ENCODE measurements at places on chromosomes 2 and 18. TPM values are rescaled to one million over a fixed set of nuclear protein-coding genes. Genes with fewer than 3 reads are reported as not detected.

Gene ONECUT2
- total RNA-seq: 1.9 TPM

Gene PARD6G
- 18.8 TPM for total RNA-seq

Gene IKZF2
- 5.8 TPM for total RNA-seq

Gene DSC3
- total RNA-seq: 3.7 TPM

Gene HNMT
- total RNA-seq: 3.6 TPM

Gene ZC3H6
- total RNA-seq: 6.9 TPM

Gene ZSWIM2
- total RNA-seq: not detected

Gene NTSR2
- total RNA-seq: not detected

Gene PSMA8
- not detected for total RNA-seq

DNA sequence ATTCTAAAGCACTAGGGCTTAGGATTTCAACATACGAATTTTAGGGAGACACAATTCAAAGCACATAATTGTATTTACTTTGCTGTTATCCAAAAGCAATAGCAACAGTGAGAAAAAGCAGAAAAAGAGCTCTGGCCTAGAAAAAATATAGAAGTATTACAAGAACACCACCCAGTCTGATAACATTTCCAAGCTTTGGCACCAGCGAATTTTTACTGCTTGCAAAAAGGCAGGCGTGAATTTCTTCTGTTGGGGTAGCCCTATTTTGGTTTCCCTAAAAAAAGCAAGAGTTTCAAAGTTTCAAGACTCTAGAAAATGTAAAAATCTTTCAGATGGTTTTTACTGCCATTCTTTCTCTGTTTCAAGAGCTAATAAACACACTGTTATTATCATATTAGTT is 292.7 kb downstream of the DPP10 start:
- no peak for DNase-seq

DNA sequence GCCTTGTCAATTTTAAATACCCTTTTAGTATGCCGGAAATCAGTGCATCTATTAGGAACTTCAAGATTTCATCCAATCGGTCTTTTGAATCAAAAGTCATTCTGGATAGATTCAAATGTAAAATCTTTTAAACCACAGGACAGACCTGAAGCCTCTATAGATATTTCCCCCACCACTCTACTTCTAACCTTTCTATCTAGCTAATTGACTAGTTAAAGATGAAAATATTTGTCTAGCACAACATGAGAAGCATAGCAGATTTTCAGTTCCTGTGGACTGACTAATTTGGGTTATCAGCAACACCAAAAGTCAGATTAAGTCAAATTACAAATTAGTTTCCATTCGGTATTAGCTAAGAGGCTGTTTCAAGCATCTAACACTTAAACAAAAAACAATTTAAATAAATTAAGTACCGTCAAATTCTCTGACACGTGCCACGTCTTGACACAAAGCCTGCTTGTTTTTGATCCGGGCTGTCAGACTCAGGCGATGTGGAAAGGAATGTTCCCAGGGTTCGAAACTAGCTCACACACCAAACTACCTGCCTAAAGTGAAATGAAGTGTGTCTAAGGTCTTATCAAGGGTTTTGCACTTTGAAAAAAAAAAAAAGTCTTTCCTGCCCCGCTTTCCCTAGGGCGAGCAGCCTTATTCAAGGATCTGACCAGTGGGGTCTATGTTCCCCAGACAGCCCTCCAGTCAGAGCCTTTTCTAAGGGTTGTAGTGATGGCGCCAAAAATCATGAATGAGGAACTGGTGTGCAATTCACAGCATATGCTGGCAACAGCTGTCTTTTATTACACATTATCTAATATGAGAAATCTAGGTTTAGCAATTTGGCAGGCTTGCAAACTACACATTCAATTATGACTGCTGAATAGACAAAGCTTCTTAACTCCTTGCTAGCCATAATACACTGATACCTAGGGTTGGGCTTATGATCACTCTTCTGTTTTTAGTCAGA is 4.7 kb downstream of the CYTIP start:
- DNase-seq: no peak

- DNase-seq: no peak
Observed at GRCh38 chr2:149307014-149307413, 23.4 kb upstream of the LYPD6 start.

DNA sequence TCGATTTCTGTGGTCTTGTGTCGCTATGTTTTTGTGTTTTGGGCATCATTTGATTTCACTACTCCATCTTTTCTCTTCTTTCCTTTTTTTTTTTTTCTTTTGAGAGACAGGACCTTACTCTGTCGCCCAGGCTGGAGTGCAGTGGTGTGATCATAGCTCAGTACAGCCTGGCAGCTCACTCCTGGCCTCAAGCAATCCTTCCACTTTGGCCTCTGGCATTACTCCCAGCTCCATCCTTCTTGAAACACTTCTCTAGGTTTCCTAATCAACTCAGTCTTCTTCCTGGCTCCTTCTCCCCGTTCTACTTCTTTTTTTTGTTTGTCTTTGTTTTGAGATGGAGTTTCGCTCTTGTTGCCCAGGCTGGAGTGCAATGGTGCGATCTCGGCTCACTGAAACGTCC is 26.5 kb downstream of the TCF23 start:
- DNase-seq: no peak

DNA sequence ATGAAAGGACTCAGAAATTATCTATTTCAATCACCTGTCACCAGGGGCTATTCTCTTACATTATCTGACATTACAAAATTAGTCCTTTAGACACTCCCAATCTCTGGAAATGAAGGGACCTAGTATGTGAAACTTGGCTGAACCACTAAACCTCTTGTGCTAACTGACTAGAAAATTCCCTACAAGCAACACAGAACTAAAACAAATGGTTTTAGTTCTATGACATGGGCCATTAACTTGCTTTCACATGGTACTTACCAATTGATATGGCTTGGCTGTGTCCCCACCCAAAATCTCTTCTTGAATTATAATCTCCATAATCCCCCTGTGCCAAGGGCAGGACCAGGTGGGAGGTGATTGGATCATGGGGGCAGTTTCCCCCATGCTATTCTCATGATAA is 16.6 kb downstream of the SERPINE2 start:
- DNase-seq: no peak

- no peak for DNase-seq
Observed at GRCh38 chr18:22034276-22034675, 135.1 kb upstream of the GATA6 start.

- no peak for DNase-seq
Observed at GRCh38 chr18:23994361-23994902, 20.1 kb upstream of the TTC39C start.

DNA sequence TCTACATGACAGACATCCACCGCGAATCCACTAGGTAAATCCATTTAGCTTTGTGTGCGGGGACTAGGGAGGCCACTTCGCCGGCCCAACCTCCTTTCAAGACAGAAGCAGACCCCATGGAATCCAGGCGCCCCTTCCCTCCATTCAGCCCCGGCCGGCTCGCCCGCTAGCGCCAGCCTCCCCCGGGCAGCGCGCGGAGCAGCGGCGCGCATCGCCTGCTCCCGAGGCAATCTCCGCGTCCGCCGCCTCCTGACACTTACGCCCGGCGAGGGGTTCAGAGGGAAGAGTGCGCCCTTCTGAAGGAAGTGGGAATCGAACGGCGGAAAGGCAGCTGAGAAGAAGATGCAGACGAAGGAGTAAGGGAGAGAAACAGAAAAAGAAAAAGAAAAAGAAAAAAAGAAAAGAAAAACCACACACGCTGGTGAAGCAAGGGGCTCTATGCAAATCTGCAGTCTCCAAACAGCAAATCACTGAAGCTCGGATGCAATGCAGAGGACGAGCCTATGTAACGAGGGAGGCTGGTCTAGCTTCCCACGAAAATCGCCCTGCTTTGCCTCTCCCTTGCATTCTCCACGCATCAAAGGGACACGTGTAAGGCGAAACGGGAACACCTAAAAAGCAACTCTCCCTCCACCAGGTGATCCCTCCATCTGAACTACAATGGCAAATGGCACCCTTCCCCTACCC is 684.4 kb downstream of the NRXN1 start:
- no peak for DNase-seq

- DNase-seq: no peak
Observed at GRCh38 chr2:233280114-233280693, 27.4 kb upstream of the SAG start.

- DNase-seq: no peak
Observed at GRCh38 chr2:96164459-96165184, 19.4 kb upstream of the DUSP2 start.

GRCh38 chr2:133993160-133993559 is 260.7 kb upstream of the MGAT5 start:
- no peak for DNase-seq

GRCh38 chr2:216224388-216224787 is 115.2 kb downstream of the XRCC5 start:
- DNase-seq: no peak

DNA sequence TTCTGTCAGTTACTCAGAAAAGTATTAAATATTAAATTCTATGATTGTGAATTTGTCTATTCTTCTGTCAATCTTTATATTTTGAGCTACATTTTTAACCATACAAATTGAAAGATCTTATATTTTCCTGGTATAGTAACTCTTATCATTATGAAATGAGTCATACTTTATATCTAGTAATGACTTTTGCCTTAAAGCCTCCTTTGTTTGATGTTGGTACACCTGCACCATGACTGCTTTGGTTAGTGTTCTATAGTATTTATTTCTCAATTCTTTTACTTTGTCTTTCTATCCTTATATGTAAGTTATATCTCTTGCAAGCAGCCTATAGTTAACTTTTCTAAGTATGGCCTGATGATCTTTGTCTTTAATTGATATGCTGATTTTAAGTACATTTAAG is 13.0 kb downstream of the ZNF236 start:
- no peak for DNase-seq

DNA sequence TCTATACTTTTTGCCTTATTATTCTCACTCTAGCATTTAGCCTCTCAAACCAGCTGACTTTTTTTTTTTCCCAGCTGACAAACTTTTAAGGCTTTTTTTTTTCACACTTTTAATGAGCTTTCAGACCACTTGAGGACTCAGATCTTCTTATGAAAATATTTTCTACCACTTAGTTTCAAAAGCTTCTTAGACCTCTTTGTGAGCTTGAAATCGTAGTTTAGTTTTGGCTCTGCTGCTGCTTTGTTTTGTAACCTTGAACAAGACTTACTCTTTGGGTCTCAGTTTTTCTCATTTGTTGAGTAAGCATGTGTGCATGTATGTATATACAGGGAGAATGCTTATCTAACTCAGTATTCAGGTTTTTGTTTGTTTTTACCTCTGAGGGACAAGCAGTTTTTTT is 3.5 kb downstream of the NBEAL1 start:
- no peak for DNase-seq

- DNase-seq: no peak
Observed at GRCh38 chr2:37425408-37425807, 81.0 kb downstream of the QPCT start.

GRCh38 chr2:82959727-82960126 is 1499.4 kb downstream of the SUCLG1 start:
- no peak for DNase-seq

DNA sequence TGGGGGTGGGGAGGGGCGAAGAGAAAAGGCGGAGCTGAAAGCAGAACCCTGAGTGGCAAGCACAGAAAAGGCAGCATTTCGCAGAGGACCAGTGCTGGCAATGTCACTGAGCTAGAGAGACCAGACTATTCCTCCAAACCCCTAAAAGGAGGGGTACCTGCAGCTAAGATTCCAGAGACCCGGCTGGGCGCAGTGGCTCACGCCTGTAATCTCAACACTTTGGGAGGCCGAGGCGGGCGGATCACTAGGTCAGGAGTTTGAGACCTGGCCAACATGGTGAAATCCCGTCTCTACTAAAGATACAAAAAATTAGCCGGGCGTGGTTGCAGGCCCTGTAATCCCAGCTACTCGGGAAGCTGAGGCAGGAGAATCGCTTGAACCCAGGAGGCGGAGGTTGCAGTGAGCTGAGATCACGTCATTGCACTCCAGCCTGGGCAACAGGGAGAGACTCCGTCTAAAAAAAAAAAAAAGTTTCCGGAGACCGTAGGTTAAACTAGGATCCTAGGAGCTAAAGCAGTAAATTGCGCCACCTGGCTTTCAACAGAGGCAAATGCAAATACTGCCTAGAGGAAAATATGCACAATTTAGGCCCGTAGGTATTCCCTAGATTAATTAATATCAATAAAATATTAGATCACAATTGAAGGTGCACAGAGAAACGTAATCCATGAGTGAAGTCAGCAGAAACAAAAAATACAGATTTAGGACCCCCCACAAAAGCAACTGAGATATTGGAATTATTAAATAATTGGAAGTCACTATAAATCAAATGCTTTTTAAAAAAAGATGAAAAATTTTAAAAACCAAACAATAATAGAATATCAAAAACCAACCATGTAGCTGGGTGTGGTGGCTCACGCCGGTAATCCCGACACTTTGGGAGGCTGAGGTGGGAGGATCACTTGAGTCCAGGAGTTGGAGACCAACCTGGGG is 4.9 kb downstream of the UCN start:
- DNase-seq: no peak

DNA sequence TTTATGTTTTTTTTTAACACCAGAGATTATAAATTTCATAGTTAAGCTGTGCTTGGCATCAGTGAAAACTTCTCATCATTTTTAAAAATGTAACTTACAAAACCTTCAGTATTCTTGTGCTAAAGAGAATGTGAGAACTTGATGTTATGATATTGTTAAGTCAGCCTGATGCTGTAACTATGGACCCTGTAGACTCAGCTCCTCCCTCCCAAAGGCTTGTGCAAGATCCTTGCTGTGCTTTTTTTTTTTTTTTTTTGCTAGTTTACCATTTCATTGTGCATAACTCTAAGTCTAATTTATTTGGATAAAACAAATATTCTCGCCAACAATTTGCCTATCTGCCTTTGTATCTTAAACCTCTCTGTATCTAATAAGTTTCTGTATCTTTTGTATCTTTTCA is 12.9 kb upstream of the TFPI start:
- DNase-seq: no peak

- DNase-seq: no peak
Observed at GRCh38 chr2:228474466-228474865, 293.0 kb upstream of the SPHKAP start.

- no peak for DNase-seq
Observed at GRCh38 chr2:165743442-165743841, 50.6 kb downstream of the GALNT3 start.

GRCh38 chr2:127582863-127583861 is 47.7 kb downstream of the MYO7B start:
- DNase-seq: no peak

DNA sequence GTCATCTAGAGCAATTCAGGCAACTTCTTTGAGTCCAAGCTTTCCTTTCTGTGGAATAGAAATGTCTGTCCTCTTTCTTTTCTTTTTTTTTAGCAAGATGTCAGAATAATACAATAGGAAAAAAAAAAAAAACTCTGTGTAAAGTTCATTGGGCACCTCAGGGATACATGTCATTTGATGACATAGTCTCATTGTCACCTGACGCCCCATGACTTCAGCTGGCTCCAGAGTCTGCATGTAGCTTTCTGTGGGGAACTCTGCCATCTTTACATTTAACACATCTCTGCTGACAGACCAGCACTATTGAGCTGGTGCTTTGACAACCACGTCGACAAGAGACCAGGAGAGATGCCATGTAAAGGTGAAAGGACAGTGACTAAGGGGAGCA is 172.5 kb upstream of the KLF7 start:
- DNase-seq: no peak

GRCh38 chr2:182619276-182619675 is 96.8 kb upstream of the DNAJC10 start:
- no peak for DNase-seq

Measured in H1 (cell line).